ENCODE measurements at places on chromosomes 7 and 10.

DNA sequence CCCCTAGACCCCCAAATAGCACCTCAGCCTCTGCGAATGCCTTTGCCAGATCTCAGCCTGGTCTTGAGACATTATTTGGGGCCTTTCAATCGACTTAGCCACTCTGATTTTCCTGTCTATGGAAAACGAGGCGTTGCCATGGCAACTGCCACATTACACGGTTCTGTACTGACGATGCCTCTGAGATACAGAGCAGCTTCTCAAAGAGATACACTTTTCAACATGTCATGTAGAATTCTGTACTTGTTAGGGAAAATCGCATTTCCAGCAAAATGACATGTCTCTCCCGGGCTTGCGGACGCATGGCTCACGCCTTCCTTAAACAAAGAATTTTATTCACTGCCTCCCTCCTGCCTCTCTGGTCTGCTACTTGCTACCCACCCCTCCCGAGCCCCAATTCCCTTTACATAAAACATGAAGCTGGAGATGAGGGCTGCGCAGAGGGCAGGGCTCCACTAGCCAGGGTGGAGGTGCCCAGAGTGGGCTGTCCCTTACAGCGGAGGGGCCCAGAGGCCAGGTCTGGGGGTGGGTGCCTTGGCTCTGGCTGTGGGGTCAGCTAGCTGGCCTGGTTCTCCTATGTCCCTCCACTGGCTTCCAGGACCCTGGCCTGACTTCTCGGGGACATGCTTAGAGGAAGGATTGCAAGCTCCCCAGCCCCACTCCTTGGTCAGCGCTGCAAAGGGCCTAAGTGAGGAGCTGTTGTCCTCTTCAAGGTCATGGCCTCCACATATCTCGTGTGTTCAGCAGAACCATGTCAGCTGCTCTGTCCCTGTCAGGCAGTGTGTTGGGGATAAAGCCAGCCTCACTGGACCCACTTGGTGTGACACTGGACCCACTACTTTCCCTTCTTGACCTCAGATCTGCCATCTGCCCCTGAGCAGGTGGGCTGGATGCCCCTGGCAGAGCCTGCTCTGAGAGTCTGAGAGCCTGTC, 342.5 kb downstream of the RPS24 start:
- DNase-seq = peak; percentile 60

GRCh38 chr10:78301481-78301880, 267.8 kb downstream of the RPS24 start:
- no peak for DNase-seq

- no peak for DNase-seq
Observed at GRCh38 chr10:100349087-100349486, 2.1 kb downstream of the SCD start.

DNA sequence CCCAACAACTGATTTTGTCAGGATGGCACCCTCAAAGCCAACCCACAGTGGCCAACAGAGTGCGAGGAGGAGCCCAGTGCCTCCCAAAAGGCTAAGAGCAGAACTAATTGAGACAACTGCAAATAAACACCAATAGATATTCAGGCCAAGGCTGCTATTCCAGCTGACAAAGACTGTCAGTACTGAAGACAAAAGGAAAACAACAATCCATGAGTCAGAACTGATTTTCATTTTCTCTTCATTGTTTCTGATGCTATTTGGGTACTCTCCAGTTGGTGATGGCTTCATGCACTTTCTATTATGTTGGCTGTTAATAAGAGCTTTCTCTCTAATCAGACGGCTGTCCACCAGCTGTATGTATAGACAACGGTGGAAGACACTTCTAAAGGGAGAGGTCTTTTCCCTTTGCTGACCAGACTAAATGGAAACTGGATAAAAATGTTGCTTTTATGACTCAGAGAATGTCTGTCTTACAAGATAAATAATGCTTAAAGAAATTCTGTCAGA, 515.9 kb downstream of the PARD3 start:
- no peak for DNase-seq

DNA sequence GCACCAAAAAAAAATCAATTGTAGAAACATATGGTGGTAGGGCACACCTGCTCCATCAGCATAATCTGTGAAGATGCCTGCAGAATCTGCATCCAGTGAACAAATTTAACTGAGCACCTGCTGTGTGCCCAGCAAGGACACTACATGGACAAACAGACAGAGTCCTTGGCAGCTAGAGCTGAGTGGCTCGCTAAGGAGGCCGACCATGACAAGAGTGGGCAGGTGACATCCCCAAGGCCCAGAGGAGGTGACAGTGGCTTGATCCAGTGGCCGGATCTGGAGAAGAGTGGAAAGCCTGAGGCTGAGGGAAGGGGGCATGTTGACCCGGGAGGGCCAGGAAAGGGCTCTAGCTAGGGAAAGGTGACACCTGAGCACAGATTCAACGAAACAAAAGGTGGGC, 68.1 kb downstream of the MAD1L1 start:
- no peak for DNase-seq

GRCh38 chr7:2710286-2710655, 22.3 kb downstream of the AMZ1 start:
- DNase-seq = no peak

DNA sequence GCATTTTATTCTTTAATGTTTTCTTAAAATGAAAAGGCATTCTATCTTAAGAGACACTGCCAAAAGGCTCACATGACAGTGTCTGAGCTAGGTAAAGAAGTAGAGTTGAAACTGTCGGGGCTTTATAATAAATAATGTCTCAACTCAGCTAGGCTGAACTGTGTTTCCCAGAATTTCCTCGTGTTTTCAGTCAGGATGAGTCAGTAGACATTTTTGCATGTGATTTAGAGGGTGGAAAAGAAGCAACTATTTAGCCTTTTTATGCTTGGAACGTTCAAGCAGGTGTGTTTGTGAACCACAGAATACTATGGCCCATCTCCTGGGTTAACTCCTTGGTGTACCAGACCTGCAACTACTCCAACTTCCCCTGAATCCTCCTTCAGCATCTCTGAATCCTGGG, 23.4 kb upstream of the LIPA start:
- no peak for DNase-seq

GRCh38 chr10:14879928-14880193, 1.2 kb downstream of the SUV39H2 start:
- DNase-seq = no peak
